Activated CD8-positive, alpha-beta T cell treated with anti-CD3 and anti-CD28 coated beads for 36 hours (primary cell): ENCODE measurements at places on chromosomes 11 and 22. TPM values are rescaled to one million over a fixed set of nuclear protein-coding genes. Genes with fewer than 3 reads are reported as not detected.

DNA sequence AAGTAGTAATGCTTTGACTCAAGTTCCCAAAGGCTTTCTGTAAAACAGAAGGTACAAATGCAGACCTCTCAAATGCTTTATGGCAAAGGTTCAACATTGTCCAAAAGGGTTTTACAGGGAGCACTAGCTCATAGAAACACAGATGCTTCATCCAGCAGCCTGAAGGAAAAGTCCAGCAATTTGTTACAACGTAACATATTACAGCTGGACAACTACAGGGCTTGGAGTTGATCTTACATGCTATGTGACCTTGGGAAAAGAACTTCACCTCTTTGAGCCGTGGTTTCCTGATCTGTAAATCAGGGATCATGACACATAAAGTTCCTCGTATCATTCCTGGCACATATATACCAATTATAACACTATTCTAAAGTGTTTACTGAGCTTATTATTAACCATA is 84.9 kb downstream of the DDIAS start:
- H3K4me1 ChIP-seq: peaks cover 22% of the 10 kb centered on the region
- H3K4me3 ChIP-seq: no peak overlapping the region
- H3K36me3 ChIP-seq: peaks cover 26% of the 10 kb centered on the region
- H3K27ac ChIP-seq: no peak overlapping the region

ZP1 gene
- total RNA-seq: not detected

DNA sequence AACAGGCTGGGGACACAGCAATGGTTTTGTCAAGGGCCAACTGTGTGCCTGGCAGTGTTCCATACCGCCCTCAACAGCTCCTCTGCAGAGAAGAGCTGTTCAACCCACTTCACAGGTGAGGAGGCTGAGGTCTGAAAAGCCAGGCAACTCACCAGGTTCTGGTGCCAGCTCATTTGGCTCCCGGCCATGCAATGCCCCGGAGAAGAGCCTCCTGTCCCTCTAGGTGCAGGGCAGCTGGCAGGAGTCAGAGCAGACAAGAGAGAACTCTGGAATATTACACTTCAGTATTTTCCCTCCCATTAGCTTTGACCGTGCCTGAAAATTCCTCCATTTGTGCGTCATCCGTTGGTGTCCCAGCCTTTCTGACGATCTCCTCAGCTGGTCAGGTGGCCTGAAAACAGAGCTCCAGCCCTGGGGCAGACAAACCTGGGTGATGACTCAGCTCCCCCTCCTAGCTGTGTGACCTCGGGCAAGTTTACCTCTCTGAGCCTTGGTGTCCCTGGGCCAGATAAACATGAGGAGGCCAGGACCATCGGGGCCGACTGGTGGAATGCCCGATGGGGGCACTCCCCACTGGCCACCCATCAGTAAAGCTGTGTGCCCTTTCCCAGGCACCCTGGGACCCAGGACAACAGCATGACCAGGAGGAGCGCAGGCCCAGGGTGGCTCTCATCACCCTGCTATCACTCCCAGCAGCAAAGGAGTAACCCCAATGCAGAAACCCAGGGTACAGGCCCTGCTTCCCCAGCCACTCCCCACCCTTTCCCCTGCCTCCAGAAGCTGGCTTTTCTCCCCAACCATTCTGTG is 9.6 kb upstream of the C1QTNF6 start:
- peaks cover 79% of the 10 kb centered on the region for H3K4me1 ChIP-seq
- H3K36me3 ChIP-seq: peaks cover 5% of the 10 kb centered on the region
- peak; percentile 39 for DNase-seq
- H3K4me3 ChIP-seq: peak overlapping the region; percentile 86
- no peaks in the 10 kb centered on the region for H3K27me3 ChIP-seq
- peak overlapping the region; percentile 98 for H3K27ac ChIP-seq

MS4A6E gene
- total RNA-seq: not detected

DNA sequence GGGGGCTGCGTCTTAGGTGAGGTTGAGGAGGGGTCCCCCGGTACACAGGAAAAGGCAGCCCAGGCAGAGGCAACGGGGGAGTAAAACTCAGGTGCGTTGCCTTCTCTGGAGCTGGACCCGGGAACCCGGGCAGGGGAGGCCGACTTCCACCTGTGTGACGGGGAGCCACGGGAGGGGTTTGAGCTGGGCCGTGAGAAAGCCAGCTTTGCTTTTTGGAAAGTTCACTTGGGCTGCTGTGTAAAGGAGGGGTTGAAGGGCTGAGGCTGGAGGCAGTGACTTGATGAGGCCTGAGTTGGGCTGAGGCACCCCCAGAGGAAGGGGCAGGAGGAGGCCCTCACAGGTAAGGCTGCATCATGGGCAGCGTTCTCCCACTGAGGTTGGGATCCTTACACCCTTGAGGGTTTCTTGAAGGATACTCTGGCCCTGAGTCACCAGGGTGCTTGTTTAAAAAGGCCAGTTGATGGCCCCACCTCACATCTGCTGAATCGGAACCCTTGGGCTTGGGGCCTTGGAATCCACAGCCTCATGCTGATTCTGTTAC is 47.2 kb downstream of the CHRDL2 start:
- H3K27ac ChIP-seq: no peak overlapping the region
- no peak overlapping the region for H3K4me3 ChIP-seq
- H3K4me1 ChIP-seq: no peaks in the 10 kb centered on the region

GRCh38 chr11:94735907-94736306 is 32.2 kb upstream of the AMOTL1 start:
- no peaks in the 10 kb centered on the region for H3K36me3 ChIP-seq
- no peak for DNase-seq
- H3K4me1 ChIP-seq: peaks cover 6% of the 10 kb centered on the region
- no peak overlapping the region for H3K27ac ChIP-seq
- no peak overlapping the region for H3K4me3 ChIP-seq
